ENCODE measurements at places on chromosomes 4 and X.

DNA sequence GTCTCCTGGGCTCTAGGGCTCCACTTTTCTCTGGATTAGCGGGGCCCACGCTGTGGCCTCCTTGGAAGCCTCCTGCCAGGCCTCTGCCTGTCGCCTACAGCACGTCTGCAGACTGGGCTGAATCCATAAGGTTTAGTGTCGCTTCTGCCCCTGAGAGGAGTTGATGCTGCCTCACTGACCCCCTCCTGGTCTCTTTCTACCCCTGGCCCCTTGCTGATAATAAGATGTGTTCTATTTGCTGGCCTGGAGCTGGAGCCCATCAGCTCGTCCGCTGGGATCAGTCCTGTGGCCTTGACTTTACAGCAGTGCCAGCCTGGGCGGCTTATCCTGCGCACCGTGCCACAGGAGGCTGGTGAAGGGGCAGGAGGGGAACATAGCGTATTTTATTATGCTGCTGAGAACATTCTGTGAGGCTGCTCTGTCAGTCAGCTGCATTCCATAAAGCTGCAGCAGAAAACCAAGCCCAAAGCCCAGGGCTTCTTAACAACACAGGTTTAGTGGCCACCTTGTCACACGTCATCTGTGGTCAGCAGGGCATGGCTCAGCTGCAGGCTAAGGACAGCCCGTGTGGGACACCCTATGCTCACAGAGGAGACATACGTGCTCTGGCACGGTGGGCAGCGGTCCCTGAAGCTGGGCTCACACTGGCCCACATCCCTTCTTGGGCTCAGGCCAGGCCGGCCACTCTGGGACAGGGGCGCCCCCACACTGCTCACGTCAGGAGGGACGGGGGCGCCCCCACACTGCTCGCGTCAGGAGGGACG lies 29.3 kb upstream of the HGFAC start:
- no peak for DNase-seq

GRCh38 chr4:31084806-31085416 lies 364.7 kb downstream of the PCDH7 start:
- no peak for DNase-seq

GRCh38 chr4:11623726-11624037 lies 195.0 kb upstream of the HS3ST1 start:
- no peak for DNase-seq

DNA sequence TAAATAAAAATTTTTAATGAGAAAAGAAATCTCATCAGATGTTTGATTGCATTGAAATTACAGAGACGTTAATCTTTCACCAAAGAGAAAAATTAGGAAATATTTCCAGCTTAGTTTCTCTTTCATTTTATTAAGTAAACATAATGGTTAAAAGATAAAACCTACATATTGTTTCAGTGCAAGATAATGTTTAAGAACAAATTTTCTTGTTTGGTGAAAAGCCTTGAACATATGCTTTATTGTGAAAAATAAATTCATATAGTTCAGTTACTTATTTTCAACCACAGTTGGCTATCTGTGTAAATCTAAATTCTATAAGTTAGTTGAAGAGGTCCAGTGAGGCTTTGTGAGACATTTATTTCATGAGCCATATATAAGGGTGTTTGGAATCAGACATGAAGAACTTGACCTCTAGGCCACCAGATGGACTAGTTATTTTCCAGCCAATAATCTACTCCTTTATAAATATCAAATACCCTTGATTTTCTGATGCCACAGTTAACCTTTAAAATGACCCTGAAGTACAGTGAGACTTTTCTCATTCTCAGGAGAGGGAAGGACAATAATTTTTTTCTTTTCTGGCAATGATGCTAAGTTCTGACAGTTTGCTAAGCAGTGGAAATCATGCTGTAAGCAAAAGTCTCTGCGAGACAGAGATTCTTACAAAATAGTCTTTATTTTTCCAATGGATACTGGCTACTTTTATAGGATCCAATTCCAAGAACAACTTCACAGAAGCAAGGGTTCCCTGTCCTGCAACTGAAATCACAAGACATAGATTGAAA lies 2.5 kb downstream of the ARSJ start:
- DNase-seq = no peak

DNA sequence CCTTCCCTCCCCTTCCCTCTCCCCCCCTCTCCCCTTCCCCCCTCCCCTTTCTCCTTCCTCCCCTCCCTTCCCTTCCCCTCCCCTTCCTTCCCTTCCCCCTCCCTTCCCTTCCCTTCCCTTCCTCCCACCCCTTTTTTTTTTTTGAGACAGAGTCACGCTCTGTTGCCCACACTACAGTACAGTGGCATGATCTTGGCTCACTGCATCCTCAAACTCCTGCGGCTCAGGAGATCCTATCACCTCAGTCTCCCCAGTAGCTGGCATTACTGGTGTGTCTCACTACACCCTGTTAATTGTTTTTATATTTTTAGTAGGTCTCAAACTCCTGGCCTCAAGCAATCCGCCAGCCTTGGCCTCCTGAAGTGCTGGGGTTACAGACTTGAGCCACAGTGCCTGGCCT lies 66.6 kb downstream of the TBC1D9 start:
- no peak for DNase-seq

DNA sequence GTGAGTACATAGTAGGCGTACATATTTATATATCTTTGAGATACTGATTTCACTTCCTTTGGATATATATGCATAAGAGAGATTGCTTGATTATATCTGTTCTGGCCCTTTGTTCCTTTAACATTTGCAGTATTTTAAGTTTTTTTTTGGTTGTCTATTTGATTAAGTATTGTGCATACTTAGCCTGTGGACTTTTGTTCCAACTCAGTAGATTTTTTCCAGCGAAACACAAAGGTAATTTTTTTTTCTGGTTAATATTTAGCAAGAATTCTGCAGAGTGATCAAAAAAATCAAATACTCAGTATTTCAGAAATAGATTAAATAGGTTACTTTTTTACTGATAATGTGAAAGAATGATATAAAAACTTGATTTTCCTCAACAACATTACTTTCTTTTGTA lies at the start of gene AFM:
Gene AFM (plus strand): TSS at position 388 of the 400 bp plus-strand sequence. CDS start 31 bp downstream, outside the sequence.
- DNase-seq = no peak

DNA sequence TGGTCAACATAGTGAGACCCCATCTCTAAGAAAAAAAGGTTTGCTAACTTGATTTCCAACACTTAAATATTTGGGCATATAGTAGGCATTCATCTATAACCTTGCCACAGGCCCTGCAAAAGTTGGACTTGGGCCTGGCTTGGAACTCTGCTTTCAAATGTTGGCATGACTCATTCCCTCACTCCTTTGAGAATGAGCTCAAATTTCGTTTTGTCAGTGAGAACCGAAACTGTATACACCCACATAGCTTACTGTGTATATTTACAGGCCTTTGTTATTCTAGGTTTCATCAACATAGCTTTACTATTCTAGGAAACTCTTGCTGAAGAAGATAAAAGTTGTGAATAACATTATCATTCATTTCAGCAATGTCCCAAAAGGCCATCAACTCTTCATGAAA lies 88.7 kb upstream of the ELOVL6 start:
- peak; percentile 7 for DNase-seq

DNA sequence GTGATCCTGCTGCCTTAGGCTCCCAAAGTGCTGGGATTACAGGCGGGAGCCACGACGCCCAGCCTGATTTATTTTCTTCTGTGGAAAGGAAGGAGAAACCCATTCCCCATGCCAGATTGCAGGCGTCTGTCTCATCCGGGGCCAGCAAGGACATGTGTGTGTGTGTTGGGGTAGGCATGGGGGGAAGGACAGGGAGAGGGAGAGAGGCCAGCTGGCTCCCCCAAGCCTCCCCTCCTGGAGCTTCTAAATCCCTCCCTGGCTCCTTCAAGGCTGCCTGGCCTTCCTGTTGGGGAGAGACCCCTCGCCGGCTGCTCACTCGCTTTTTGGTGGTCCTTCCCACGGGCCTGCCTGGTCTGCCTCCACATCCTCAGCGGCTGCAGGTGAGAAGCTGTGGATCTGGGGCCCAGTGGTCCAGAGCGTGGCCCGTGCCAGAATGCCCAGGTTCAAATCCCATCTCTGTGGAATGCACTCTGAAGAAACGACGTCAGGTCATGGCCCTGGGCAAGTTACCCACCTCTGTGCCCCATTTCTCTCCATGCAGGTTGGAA lies 1.3 kb upstream of the PLXNB3 start:
- DNase-seq = no peak

DNA sequence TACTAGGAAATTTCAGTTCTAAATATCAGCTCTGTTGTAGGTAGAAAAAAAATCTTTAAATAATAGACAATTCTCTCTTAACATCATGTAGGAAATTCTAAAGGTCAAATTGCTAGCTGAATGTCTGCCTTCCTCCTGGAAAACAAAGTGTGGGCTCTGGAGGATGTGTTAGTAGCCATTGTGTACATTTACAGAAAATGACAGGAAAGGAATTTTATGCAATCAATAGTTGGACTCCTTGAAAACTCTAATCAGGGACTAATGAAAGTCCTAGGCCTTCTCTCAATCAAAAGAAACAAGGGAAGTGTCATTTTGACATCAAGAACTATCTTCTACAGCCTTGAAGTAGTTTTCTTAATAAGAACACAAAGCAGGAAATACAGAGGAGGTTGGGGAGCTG lies 174.6 kb downstream of the ANKRD50 start:
- no peak for DNase-seq

DNA sequence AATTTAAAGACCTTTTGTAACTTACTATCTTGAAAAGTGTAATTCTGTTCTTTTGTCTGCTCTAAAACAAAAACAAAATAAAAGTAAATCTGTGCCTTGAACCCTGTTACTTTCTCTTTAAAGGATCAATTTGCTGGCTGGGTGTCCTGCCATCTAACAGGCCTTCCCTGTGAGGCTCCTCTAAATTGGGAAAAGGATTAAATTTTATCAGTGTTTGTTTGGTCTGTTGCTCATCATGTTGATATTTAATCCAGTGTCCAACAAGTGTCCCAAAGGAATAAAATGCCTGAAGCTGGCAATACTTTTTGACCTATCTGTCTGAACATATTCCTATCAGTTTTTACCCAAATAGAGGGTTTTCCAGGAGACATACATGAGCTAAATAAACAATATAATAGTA lies 688.7 kb downstream of the IL1RAPL1 start:
- DNase-seq = no peak

DNA sequence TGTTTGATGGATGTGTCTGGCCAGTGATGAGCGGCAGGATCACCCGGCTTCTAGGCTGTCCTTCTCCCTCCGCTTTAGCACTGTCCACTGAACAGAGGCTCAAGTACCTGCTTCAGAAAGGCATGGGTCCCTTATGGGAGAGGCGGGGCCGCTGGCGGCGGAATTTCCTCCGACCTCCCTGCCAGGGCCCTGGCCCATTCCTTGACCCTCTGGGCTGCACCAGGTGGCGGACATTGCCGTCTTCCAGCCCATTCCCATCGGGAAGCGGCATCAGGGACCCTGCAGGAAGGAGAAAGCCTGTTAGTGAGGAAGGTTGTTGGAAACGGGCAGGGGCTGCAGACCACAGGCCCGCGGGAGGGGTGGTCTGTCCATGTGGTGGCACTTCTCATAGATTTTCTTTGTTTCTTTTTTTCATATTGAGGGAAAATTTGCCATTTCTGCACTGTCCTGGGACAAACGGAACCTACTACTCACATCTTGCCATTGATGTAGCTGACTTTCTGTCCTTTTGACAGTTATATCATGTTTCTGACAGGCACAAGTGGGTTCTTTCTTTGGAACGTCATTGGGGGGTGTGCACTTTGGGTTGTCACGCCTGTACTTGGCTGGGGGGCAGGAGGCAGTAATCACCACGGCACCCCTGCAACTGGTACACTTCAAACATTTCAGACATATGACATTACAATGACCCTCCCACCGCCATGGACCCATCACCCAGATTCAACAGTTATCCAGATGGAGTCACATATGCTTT lies 6.1 kb downstream of the APLN start:
- DNase-seq = no peak

DNA sequence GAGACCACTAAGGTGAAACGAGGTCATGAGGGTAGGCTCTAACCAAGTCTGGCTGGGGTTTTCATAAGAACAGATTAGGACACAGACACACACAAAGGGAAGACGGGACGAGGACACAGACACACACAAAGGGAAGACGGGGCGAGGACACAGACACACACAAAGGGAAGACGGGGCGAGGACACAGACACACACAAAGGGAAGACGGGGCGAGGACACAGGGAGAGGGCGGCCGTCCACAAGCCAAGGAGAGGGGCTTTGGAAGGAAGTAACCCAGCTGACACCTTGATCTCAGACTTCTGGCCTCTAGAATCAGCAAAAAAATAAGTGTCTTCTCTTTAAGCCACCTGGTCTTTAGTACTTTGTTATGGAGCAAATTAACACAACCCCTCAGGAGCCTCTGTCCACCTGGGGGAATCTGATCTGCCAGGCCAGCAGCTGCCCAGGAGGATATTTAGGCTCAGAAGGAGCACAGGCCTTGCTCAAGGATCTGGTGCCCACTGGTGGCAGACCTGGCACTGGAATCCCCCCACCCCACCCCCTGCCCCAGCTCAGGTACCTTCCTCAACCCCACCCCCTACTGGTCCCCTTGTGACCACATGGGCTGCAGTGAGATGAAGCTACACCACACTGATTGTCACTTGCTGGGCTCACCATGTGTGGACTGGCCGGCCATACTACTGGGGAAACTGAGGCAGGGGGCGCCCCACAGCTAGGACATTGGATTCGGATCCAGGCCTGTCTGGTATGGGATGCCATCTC lies 2.8 kb downstream of the ABLIM2 start:
- no peak for DNase-seq

GRCh38 chrX:48911412-48912182 lies at the start of gene SLC35A2:
Gene SLC35A2 (minus strand): TSS chrX:48911646. CDS start chrX:48911636, 10 bp downstream.
- peak; percentile 74 for DNase-seq
